ENCODE measurements at places on chromosomes 3 and 15. TPM values are rescaled to one million over a fixed set of nuclear protein-coding genes. Genes with fewer than 3 reads are reported as not detected.

DNA sequence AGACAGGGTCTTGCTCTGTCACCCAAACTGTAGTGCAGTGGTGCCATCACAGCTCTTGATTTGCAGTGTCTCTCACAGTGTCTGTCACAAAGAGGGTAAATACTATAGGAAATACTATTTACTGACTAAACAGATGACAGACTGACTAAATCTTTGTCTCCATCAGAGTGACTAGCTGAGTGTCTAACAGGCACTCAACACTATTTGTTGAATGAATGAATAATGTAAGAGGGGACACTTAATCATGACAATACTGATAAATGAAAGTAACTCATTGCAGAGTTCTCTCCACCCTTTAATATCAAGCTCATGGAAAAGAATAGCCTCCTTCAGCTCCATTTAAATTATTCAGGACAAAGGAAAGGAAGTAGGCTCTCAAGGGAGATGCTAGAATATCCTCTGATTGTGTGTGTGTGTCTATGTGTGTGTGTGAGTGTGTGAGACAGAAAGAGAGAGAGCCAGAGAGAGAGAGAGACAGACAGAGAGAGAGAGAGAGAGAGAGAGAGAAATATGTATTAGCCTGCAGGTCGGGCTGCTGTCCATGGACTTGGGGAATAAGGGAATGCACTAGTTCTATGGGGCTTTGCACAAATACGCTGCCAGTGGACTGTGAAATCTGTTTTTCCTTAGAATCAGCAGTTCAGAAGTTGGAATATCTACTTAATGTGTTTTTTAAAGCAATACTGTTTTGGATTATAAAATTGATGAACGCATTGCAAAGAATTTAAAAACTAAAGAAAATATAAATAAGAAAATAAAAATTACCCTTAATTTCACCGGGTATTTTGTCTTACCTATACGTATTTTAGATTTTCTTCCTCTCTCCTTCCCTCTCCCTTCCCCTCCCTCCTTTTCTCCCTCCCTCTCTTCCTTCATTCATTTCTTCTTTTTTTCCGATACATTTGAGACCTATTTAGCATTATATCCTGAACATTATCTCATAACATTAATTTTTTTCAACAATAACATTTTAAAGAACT is 132.9 kb upstream of the LRIG1 start:
- DNase-seq: no peak

GRCh38 chr3:107682580-107682979 is 159.8 kb downstream of the BBX start:
- DNase-seq: no peak

- DNase-seq: no peak
These were observed 23.9 kb upstream of the AP4E1 start for GRCh38 chr15:50884540-50884939.

PLXNB1 gene
- 69.9 TPM for total RNA-seq

DNA sequence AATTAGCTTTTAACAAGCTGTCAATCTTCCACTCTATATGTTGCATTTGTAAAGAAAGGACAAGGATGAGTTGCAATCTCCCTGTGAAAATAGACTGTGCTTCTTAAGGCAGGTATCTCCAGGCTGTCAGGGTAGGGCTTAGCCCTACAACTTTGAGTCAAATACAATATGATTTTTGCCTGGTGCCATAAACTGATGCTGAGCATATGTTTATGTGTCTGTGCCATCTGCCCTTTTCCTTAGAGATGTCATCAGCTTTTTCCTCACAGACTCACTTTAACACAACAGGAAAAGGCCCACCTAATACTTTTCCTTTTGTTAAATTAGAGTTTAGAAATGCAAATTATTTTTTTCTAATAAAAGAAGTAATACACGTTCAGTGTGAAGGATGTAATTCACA is 548.3 kb downstream of the NLGN1 start:
- DNase-seq: no peak

DNA sequence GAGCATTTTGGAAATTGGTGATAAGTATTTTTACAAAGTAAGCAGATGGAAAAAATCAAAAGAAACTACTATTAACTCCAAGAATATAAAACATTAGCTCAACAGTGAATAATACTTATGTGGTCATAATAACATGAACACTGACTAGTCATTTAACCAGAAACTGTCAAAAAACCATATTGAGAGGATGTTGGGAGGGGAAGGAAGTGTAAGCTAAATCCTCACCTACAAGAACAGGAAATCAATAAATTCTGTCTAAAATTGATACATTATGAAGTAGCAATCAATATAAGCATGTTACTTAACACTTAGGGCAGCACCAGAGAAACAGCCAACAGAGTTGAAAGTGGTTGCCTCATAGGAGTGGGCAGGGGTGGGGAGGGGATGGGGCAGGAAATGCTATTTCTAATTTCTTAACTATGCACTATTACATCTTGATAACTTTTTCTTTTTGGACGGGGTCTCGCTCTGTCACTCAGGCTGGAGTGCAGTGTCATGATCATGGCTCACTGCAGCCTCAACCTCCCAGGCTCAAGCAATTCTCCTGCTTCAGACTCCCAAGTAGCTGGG is 41.7 kb downstream of the CCR3 start:
- no peak for DNase-seq

DNA sequence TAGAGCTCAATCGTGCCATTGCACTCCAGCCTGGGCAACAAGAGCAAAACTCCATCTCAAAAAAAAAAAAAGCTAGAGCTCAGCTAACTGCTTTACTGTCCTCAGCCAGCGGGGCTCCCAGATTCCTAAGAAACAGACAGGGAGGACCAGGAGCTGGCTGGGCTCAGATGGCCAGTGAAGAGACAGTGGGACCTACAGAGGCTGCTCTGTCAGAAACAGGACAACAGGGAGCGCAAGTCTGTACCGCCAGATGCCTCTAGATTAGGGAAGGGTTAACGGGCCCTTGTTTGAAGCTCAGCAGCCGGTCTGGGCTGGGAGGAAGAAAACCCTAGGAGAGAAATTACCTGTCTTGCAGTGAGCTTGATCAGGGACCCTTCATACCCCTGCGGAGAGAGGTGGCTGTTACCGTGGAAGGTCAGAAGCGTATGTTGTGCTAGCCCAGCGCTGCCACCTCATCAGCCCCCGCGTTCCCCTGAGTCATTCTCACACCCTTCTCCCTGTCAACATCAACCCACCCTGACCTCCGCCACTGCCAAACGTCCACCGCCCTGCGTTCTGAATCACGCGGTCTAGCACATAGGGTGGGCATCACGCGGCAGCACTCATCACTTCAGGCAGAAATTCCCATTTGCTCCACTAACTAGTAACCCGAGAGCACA is 25.3 kb downstream of the RBPMS2 start:
- DNase-seq: no peak

DNA sequence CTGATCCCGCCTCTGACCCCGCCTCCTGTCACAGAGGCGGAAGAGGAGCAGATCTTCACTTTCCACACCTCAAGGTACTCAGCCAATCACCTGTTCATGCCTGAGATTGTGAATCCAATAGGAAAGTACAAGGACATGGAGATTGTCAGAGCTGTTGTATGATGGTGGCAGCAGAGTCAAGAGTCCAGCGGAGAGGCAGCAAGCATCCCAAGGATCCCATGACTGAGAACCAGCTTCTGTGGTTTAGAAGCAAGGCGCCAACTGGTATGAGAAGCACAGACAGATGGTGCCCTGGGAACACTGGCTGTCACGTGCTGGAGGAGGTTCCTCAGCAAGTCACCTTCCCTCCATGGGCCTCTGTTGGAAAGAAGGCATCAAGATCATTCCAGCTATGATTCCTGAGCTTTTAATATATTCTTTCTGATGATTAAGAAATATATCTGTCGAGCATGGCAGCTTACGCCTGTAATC is 93.9 kb downstream of the CPN2 start:
- DNase-seq: no peak

GPR149 gene
- not detected for total RNA-seq

ZBTB47 gene
- 72.4 TPM for total RNA-seq

DNA sequence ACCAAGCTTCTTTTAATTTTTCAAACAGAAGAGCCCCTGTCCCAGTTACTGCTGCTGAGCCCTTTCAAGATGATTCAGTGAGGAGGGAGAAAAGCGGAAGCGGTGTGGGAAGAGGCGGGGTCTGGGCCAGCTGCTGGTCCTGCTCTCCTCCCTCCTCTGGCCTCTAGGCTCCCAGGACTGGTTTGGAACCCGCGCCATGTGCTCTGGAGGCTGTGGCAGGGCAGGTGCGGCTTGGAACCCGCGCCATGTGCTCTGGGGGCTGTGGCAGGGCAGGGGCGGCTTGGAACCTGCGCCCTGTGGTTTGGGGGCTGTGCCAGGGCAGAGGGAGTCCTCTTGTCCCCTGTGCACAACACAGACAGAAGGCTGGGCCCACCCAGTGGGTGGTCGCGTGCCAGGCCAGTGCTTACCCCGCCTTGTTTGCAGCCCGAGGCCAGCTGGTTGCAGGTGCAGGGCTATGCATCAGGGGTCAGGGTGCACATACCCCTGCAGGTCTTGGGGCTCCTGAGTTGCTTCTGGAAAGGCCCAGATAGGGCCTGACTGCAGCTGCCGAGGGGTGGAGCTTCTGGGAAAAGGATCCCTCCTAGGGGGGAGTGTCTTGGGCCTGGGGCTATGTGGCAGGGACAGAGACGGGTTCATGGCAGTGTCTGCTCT is 12.2 kb downstream of the ALG1L2 start:
- no peak for DNase-seq

GRCh38 chr3:56725175-56725574 is 42.1 kb upstream of the TASOR start:
- no peak for DNase-seq

GPR15 gene
- not detected for total RNA-seq

DNA sequence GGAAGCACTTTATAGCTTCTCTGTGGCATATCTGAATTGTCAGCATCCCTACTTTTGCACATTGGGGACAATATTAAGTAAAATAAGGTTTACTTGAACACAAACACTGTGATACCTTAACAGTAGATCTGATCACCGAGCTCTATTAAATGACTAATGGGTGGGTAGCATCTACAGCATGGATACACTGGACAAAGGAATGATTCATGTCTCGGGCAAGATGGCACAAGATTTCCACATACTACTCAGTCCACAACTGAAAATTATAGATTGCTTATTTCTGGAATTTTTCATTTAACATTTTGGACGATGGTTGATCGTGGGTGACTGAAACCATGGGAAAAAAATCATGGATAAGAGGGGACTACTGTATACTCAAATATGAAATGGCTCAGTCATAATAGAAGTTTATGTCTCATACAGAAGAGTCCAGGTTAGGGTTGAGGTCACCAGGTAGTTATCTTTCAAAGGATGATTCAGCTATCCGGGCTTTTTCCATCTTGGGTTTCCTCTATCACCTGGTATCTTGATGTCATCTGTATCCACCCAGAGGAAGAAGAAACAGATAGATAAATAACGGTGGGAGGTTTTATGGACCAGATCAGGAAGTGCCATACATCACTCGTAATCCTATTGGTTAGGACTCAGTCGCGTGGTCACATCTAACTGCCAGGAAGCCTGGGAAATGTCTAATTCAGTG is 320.0 kb upstream of the RARB start:
- no peak for DNase-seq

- DNase-seq: no peak
These were observed 921.0 kb upstream of the ROBO1 start for GRCh38 chr3:80688814-80689213.

- DNase-seq: no peak
These were observed 178.1 kb downstream of the LPP start for GRCh38 chr3:188332085-188332484.

GRCh38 chr3:56477646-56478045 is 9.4 kb upstream of the ERC2 start:
- DNase-seq: no peak

DNA sequence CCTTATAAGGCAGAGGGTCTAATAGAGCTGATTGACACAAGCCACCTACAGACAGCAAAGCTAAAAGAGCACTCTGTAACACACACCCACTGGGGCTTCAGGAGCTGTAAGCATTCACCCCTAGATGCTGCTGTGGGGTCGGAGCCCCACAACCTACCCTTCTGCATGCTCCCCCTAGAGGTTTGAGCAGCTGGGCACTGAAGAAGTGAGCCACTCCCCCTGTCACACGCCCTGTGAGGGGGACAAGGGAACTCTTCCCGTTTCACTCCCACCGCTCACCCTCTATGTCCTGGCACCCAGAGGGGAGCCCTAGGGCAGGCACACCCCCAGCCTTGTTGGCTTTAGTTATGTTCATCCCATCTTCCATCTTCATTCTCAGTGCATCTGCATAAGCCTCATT is 9.4 kb upstream of the CSTA start:
- no peak for DNase-seq

DNA sequence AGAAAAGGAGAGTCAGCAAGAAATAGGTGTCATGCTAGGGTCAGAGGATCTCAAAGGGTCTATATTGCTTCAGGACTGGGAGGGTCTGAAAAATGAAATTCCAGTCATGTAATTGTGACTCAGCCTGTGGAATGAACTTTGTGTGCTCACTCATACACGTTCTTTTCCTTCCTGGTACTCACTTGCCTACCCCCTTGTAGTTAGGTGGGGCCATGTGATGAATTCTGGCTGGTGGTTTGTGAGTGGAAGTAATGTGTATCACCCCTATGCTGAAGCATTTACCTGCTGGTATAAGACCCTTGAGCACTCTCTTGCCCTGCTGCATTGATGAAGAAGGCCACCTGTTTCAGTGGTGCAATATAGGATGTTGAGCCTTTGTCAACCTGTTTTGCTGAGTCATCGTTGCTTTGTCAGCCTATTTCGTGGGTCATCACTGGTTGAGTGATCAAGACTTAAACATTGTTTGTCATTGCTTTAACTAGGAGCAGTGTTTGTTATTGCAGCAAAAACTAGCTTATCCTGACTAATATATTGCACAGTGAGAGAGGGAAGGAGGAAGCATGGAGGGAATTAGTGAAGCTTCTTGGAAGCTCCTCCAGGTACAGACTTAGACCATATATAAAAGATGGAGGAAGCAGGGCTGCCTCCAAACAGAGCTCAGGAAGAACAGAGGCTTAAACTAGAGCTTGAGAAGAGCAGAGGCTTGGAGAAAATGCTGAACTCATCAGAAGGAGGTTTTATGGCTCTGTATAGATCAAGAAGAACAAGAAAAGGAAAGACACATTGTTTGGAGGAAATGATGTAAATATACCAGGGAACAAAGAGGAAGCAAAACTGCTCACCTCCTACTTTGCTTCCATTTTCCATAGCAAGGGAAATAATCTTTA is 28.9 kb downstream of the TLNRD1 start:
- DNase-seq: no peak

CHDH gene
- 3.7 TPM for total RNA-seq

- DNase-seq: no peak
These were observed 4.6 kb upstream of the EPB42 start for GRCh38 chr15:43225201-43225949.

FBN1 gene
- total RNA-seq: 167 TPM

IL17RD gene
- total RNA-seq: 4.3 TPM

Measured in aorta (tissue), 5 donors.